ENCODE measurements at places on chromosomes 16 and 17.
A peak's percentile ranks its signal among the peaks of the same experiment; 100 is the strongest.

GRCh38 chr17:66715076-66715675, 119.7 kb upstream of the CACNG5 start:
- no peak for DNase-seq

- DNase-seq = no peak
Measured at GRCh38 chr17:41539979-41540701, 12.0 kb upstream of the KRT19 start.

DNA sequence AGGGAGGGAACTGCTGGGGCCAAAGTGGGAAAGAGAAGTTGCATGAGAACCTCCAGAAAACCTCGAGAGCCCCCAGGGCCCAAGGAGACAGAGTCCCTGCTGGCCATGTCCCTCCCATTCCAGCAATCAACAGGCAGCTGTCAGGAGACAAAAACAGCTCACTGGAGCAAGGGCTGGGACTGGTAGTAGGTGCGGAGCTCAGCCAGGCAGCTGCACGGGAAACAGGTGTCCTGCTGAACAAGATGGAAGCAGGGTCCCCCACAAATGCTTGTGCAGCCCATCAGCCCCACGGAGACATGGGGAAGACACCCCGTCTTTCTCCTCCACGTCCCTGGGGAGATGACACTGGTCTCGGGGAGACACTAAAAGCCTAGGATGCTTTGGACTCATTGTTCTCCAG, 34.5 kb downstream of the SDK2 start:
- DNase-seq = no peak

DNA sequence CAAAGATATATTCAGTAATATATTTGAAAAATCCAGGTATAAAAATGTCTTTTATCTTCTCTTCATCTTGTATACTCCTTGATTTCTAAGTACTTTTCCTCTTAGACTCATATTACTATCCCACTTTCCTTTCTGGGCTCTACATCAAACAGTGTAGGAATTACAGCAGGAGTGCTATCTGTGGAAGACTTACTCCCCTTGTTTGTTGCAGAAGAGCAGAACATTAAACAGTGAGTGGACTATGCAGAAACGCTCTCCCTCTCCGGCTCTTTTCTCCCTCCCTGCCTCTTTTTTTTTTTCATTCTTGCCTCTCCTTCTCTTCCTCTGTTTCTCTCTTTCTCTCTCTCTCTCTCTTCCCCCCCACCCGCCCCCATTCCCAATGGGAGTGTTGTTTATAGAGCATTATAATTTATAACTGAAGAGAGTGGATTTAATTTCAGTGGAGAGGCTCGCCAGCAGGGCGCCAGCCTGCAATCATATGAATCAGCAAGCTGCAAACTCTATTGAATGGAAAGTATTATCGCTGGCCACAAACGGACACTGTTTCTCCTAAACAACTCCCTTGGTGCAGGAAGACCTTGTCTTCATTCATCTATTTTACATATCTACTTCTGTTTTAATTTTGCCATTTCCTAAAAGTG, 242.3 kb upstream of the TBX2 start:
- no peak for DNase-seq

DNA sequence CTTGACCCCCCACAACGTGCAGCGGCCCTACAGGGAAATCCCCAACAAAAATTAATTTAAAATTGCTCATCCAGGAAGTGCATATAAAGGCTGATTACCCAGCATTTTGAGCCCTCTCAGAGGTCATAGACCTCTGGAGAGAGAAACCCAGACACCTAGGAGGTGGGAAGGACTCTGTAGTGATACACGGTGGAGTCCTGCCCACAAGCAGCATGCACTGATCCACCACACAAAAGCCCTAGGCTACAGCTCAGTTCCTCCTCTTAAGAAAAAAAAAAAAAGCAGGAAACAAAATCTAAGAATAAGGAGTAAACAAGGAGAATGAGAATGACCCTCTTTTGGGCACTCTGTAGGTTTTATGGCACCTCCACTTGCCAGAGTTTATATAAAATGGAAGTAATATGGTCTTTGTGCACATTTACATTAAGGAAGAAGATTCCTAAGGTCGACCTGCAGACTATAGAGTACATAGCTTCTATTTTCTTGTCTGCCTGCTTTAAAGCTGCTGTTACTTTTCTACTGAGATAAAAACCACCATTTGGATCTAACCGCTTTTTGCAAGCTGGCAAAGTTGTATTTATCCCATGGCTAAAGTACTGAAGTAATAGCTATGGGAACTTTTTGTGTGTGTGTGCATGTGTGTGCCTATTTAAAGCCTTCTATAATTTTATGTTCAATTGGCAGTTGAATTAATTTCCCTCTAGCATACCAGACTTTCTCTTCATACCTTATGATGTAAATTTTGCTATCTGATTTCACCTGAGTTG, 46.9 kb downstream of the ACSM1 start:
- DNase-seq = no peak

DNA sequence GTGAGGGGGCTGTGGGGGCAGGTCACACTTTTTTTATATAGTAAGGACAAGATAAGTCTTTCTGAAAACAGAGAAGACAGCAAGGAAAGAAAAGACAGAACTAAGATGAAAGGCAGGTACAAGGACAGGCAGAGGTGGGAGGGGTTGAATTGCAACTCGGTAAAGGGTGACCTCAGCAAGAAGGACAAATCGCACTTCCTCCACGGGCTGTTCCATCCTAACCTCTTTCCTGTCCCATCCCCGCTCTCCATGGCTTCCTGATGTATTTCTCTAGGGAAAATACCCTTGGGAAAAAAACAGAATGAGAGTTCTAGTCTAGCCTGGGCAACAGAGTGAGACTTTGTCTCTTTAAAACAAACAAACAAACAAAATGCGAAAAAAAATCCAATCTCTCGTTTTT, 57.3 kb downstream of the ARHGAP17 start:
- DNase-seq = no peak

- no peak for DNase-seq
Measured at GRCh38 chr16:88804552-88805339, 1.2 kb downstream of the CDT1 start.

- DNase-seq = no peak
Measured at GRCh38 chr17:40463122-40463550, 19.9 kb downstream of the IGFBP4 start.

DNA sequence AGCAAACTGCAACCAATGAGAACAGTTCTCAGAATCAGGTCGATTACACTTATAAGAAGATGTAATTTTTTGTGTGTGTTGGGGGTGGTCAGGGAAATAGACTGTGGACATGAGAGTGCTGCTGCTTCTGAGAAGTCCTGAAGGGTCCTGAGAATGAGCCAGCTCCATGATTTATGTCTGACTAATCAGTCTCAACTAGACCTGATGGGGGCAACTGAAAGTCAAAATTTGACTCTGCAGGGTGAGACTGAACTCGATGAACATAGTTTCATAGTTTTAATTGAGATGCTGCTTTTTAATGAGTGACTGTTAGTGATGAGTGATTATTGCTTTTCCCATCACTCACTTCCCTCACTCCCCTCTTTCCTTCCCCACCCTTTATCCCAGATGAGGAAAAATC, 37.3 kb downstream of the SMARCE1 start:
- no peak for DNase-seq

DNA sequence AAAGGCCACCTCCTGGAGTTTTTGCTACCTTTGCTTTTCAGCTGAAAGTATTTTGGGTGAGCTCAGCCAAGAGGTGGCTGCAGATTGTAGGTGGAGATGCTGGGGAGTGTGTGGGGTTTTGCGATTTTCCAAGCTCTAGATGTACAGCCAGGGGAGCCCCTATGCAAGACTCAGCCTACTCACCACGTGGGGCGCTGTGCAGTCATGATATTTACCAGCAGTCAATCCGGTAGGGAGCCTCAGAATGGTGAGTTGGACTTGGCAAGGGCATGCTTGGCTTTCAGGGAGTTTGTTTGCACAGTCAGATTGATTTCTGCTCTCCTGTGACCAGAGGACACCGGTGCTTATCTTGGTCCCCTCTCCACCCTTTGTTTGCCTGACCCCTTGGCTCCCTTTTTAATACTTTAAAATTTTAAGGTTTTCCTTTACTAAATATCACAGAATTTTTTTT, 175.3 kb downstream of the UTP18 start:
- no peak for DNase-seq

GRCh38 chr17:44112284-44113280, 10.9 kb downstream of the HDAC5 start:
- no peak for DNase-seq

GRCh38 chr17:35022536-35023063, 40.9 kb downstream of the RFFL start:
- peak; percentile 54 for DNase-seq

- no peak for DNase-seq
Measured at GRCh38 chr17:78233678-78234077, 2.2 kb downstream of the TMEM235 start.

DNA sequence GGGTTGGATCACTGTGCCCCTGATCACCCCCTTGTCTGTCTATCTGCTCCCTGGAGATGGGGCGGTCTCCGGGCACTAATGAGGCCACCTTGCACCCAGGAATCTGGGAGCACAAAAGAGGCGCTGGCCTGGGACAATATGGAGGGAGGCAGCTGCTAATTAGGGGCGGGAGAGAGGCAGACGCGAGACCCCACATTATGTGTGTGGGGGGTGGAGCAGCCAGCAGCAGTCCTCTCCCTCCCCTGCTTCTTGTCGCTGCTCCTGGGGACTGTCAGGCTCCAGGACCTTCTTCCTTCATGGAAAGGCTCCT, 324 bp upstream of the HCRT start:
- DNase-seq = no peak

DNA sequence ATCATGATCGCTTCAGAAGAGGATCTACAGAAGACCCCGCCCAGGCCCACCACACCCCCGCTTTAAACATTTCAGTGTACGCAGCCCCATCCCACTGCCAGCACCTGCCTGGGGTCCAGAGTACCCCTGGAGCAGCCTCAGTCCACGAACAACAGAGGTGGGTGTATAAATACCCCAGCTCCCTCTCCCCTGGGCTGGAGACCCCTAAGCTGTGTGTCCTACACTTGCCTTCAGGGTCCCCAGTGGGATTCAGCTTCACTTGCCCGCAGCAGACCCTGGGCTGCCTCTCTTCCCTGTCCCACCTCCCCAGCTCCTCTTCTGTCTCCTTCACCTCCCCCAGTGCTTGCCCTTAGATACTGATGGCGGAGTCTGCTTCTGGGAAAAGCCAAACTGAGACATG, 105.7 kb downstream of the RBFOX3 start:
- DNase-seq = no peak

All from stimulated activated CD4-positive, alpha-beta T cell treated with anti-CD3 and anti-CD28 coated beads, Interleukin-12 subunit alpha, Interleukin-12 subunit beta, amount 100 ng/mL, for 24 hours (primary cell).